ENCODE measurements at places on chromosomes 11 and 22. TPM values are rescaled to one million over a fixed set of nuclear protein-coding genes. Genes with fewer than 3 reads are reported as not detected.

The C22orf42 gene
- total RNA-seq, result not detected

DNA sequence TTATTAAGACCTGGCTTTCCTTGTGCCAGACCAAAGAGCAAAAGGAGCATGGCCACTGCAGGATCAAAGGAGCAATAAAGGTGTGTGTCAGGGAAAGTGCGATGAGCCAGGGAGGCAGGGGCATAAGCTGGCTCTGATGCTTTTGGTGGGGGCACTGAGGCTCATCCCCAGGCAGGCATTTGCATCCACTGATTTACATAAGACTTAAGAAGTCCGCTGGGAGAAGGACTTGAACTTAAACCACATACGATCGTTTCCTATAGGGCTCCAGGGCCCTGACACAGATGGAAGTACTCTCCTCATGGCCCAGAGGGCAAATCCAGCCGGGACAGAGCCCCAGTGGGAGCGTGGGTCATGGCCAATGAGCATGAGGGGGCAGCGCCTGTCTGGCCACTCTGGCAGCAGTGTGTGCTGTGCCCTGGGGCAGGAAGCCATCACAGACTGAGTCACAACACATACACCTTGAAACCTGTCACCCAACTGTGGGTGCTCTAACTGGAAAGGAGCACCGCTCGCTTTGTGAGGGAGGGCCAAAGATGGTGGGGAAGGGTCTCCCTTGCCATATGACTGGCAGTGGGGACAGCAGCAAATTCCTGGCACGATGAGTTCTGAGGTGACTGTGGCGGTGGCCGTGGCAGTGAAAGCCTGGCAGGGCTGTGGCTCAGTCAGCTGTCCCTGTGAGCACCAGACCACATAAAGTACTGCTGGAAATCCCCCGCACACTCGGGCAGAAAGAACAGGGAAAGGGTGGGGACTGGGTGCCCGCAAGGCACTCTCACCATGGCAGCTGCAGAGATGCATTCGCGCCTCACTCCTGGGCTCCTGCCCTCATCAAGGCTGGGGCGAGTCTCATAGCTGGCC is 79.4 kb upstream of the LMO1 start:
- no peak overlapping the region for H3K4me3 ChIP-seq
- peaks cover 3% of the 10 kb centered on the region for H3K4me1 ChIP-seq
- no peak overlapping the region for H3K27ac ChIP-seq

- no peak for DNase-seq
- no peak overlapping the region for H3K4me3 ChIP-seq
- H3K4me1 ChIP-seq, result no peaks in the 10 kb centered on the region
- H3K36me3 ChIP-seq, result no peaks in the 10 kb centered on the region
These were observed 96.5 kb downstream of the ARHGAP8 start for GRCh38 chr22:44848791-44849420.

DNA sequence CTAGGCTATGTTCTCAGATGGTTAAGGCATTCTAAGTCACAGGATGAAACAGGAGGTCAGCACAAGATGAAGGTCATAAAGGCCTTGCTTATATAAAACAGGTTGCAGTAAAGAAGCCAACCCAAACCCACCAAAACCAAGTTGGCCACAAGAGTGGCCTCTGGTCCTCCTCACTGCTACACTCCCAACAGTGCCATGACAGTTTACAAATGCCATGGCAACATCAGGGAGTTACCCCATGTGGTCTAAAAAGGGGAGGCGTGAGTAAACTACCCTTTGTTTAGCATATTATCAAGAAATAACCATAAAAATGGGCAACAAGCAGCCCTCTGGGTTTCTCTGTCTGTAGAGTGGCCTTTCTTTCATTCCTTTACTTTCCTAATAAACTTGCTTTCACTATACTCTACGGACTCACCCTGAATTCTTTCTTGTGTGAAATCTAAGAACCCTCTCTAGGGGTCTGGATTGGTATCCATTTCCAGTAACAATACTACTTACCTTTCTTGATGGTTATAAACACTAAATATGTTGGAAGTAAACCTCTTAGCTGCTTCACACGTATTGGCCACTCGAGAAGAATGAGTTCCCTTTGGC is 1237.9 kb downstream of the FAM181B start:
- no peaks in the 10 kb centered on the region for H3K4me1 ChIP-seq
- no peak overlapping the region for H3K4me3 ChIP-seq
- no peaks in the 10 kb centered on the region for H3K36me3 ChIP-seq
- peaks cover 1% of the 10 kb centered on the region for H3K27me3 ChIP-seq

DNA sequence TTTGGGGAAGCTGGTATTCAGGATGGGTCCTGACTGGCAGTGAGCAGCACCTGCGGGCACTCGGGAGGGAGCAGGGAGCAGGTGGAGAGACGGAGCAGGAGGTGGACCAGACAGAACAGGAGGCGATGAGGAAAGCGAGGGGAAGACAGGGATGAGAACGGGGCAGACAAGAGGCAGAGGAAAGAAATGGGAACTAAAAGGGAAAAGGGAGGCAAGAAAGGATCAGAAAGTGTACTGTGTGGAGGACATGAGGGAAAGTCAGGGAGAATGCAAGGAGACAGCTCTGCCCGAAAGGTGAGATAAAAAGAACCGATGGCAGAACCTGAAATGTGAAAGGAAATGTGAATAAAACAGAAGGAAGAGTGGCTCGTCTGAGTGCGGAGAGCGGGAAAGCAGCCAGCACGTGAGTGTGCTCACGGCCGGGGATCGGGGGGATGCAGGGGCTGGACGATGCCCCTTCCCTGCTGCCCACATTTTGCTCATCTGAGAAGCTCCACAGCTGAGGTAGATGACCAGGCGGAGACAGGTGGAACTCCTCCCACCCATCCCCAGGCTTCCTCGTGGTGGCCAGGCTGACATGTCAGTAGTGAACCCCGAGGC is 494.4 kb upstream of the B3GAT1 start:
- H3K27me3 ChIP-seq, result peaks cover 9% of the 10 kb centered on the region
- DNase-seq, result no peak
- no peak overlapping the region for H3K4me3 ChIP-seq
- H3K36me3 ChIP-seq, result no peaks in the 10 kb centered on the region
- H3K4me1 ChIP-seq, result no peaks in the 10 kb centered on the region

DNA sequence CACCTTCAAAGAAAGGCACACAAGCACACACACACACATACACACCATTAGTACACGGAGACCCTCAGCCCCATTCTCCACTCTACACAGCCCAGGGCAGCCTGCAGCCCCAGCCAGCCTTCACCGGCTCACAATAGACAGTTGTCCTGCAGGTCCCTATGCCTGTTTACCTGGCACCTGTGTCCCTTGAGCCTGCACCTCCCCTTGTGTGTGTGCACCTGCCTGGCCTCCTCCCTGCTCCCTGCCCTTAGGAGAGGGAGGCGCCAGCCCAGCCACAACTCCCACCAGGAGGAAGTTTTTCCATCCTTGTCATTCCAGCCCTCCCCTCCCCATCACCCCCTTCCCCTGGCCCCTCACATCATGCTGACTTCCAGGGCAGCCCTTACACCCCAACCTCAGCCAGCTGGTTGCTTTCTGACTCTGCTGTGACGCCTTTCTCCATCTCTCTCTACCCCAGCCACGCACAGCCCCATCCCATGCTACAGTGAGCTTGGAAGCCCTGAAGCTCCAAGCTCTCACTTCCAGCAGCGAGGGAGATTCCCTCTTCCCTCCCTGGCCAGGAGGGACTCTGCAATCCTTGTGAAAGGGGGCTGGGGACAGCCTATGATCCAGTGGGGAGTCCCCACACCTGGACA is 4.4 kb downstream of the AHNAK start:
- no peaks in the 10 kb centered on the region for H3K36me3 ChIP-seq
- H3K4me3 ChIP-seq, result peak overlapping the region; percentile 9
- peaks cover 69% of the 10 kb centered on the region for H3K4me1 ChIP-seq
- no peak for DNase-seq
- H3K27ac ChIP-seq, result peak overlapping the region; percentile 59

GRCh38 chr11:67033661-67034166 is 10.8 kb downstream of the SYT12 start:
- H3K4me1 ChIP-seq, result no peaks in the 10 kb centered on the region
- H3K36me3 ChIP-seq, result no peaks in the 10 kb centered on the region
- H3K27ac ChIP-seq, result no peak overlapping the region
- no peak overlapping the region for H3K4me3 ChIP-seq
- H3K27me3 ChIP-seq, result peaks cover 32% of the 10 kb centered on the region

GRCh38 chr11:120645639-120646038 is 134.1 kb downstream of the GRIK4 start:
- H3K36me3 ChIP-seq, result no peaks in the 10 kb centered on the region
- no peak overlapping the region for H3K27ac ChIP-seq
- no peak for DNase-seq
- peaks cover 13% of the 10 kb centered on the region for H3K27me3 ChIP-seq

DNA sequence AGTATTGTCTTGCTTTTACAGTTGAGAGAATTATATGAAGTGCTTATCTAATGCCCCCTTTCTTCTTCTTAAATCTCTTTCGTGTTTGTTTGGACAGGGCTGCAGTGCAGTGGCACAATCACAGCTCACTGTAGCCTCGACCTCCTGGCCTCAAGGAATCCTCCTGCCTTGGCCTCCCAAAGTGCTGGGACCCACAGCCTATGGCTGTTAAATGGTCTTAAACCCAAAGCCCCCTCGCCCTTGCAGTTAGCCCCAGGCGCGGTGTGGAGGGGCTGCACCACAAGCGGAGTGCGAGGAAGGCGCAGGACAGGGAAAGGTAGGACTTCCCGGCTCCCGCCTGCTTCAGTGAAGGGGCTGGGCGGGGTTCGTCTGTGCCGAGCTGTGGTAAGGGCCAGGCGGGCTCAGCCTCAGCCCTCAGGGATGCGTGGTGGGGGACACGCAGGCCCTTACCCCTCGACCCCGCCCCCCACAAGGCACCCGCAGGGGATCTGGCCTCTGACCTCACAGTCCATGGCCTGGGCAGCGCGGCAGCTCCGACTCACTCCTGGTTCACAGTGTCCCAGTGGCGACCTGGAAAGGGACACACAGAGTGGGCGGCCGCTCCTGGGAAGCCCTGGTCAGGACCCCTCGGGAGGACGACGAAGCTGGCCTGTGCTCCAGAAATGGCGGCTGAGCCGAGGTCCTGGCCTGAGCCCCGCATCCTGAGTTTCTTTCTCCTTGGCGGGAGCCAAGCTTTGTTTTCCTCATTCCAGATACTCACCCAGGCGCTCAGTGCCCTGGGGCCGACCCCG is 24.5 kb downstream of the BID start:
- no peak for DNase-seq
- H3K27me3 ChIP-seq, result no peaks in the 10 kb centered on the region
- no peak overlapping the region for H3K27ac ChIP-seq
- H3K4me3 ChIP-seq, result no peak overlapping the region
- H3K36me3 ChIP-seq, result no peaks in the 10 kb centered on the region

- no peak overlapping the region for H3K4me3 ChIP-seq
- H3K27ac ChIP-seq, result no peak overlapping the region
- H3K27me3 ChIP-seq, result peaks cover 3% of the 10 kb centered on the region
- H3K36me3 ChIP-seq, result no peaks in the 10 kb centered on the region
These were observed 28.9 kb upstream of the YAP1 start for GRCh38 chr11:102081313-102081712.

GRCh38 chr11:102761646-102762238 is 18.7 kb downstream of the MMP10 start:
- H3K4me3 ChIP-seq, result no peak overlapping the region
- H3K36me3 ChIP-seq, result no peaks in the 10 kb centered on the region
- H3K4me1 ChIP-seq, result peaks cover 6% of the 10 kb centered on the region

- H3K36me3 ChIP-seq, result no peaks in the 10 kb centered on the region
- H3K27me3 ChIP-seq, result peaks cover 19% of the 10 kb centered on the region
- H3K4me3 ChIP-seq, result no peak overlapping the region
- H3K27ac ChIP-seq, result no peak overlapping the region
- H3K4me1 ChIP-seq, result peaks cover 6% of the 10 kb centered on the region
- DNase-seq, result no peak
These were observed 5.5 kb downstream of the PHLDA2 start for GRCh38 chr11:2923446-2924375.

DNA sequence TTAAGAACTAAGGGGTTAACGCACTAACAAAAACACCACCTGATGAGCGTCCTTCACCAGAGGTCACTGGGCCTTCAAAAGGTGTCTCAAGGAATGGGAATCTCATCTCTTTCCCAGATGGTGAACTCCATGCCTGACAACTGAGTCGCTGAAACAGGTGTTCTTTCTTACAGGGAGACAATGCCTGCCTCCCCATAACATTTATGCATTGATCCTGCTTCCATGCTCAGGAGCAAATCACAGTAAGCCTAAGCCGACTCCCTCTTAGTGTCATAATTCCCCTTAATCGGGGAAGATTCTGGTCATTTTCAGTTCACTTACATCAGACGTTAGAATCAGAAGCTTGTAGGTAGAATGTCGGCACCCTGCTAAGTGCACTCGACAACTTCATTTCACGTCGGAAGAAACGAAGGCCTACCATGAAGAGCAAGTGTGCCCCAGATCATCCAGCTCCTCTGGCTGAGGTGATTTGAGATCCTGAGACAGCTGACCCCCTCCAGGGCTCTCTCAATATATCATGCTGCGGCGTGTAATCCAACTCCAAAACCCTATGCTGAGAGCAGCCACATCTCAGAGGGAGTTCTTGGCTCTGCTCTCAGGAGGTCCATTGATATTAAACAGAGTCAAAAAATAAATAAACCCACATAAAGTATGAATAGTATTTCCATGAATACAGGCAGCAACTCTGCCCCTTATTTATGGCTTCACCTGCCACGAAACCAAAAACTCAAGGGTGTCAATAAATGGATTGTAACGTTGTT is 163.1 kb downstream of the LARGE1 start:
- no peak overlapping the region for H3K27ac ChIP-seq
- no peaks in the 10 kb centered on the region for H3K4me1 ChIP-seq
- no peak overlapping the region for H3K4me3 ChIP-seq
- DNase-seq, result no peak
- H3K27me3 ChIP-seq, result no peaks in the 10 kb centered on the region
- no peaks in the 10 kb centered on the region for H3K36me3 ChIP-seq

DNA sequence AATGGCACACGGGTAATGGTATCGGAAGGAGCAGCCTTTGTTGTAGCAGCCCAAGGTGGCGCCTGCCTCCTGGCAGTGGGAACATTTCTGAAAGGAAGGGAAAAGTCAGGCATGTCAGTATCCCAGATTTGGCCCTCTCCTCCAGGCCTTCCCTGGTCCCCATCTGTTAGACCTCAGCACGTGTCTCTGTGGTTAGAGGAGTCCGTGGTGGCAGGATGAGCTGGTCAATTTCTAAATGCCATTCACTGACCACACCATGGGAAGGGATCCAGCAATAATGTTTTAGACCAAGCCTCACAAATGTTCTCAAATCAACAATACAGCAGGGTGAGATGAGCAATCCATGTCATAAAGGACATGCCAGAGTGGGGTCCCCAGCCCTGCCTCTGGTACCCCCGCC is 49.0 kb upstream of the CYP2D6 start:
- peaks cover 69% of the 10 kb centered on the region for H3K4me1 ChIP-seq
- peaks cover 23% of the 10 kb centered on the region for H3K36me3 ChIP-seq
- H3K27ac ChIP-seq, result peak overlapping the region; percentile 77
- DNase-seq, result no peak
- no peak overlapping the region for H3K4me3 ChIP-seq

- H3K27me3 ChIP-seq, result no peaks in the 10 kb centered on the region
- no peak for DNase-seq
- H3K27ac ChIP-seq, result no peak overlapping the region
- no peaks in the 10 kb centered on the region for H3K4me1 ChIP-seq
- H3K4me3 ChIP-seq, result no peak overlapping the region
These were observed 438.4 kb upstream of the CHORDC1 start for GRCh38 chr11:90661233-90661632.
